ENCODE measurements at places on chromosomes 7 and 10.
A peak's percentile ranks its signal among the peaks of the same experiment; 100 is the strongest.

GRCh38 chr7:120996988-120997345, 8.5 kb downstream of the CPED1 start:
- no peak for DNase-seq

GRCh38 chr10:3025026-3025683, 42.2 kb upstream of the PFKP start:
- DNase-seq = no peak

DNA sequence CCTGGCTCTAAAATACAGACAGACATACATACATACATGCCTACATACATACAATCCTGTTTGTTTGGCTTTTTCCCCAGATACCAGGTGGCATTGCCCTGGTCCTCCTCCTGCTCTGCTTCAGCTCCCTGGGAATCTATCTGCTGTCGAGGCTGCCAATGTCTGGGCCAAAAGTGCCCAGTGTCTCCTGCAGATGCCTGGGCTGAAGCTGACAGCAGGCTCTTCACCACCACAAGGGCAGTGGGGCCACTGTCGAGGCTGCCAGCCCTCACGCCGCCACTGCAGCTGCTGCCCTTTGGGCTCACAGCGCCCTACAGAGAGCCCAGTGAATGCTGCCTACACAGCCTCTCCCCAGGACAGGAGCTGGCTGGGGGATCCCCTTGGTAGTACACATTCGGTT, 18.0 kb upstream of the STN1 start:
- no peak for DNase-seq

DNA sequence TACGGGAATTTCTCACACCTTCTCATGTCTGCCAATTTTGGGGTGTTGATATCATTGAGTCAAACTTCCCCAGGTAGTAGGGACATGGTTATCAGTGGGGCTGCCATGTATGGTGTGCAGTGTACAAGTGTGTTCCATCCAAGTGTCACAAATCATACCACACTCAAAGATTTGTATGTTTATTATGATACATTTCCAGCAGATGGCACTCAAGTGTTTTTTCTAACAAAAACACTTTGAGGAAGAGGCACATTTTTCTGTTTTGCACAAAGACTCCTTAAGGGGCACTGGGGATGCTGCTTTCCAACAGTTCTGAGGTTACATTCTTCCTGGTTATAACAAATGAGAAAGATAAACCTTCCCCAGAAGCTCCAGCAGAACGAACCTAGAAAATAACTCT, 414.5 kb downstream of the REEP3 start:
- no peak for DNase-seq

DNA sequence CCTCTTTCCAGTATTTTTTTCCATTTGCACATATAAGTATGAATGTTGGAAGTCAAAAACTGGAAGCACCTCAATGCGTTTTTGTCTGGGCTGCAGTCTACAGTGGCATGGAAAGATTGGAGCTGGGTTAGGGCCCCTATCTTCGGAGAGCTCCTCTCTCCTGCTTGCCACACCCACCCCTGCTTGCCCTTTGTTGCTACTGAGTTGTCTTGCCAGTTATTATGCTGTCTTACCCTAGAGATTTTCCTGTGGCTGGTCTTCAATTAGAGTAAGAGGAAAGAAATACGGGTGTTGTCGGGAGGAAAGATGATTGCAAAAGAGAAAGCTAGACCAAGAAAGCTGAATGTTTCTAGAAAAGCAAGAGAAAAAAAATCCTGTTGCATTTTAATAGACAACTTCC, 228.9 kb upstream of the CELF2 start:
- DNase-seq = no peak

- peak; percentile 52 for DNase-seq
Measured at GRCh38 chr10:33010132-33011037, 52.4 kb upstream of the ITGB1 start.

DNA sequence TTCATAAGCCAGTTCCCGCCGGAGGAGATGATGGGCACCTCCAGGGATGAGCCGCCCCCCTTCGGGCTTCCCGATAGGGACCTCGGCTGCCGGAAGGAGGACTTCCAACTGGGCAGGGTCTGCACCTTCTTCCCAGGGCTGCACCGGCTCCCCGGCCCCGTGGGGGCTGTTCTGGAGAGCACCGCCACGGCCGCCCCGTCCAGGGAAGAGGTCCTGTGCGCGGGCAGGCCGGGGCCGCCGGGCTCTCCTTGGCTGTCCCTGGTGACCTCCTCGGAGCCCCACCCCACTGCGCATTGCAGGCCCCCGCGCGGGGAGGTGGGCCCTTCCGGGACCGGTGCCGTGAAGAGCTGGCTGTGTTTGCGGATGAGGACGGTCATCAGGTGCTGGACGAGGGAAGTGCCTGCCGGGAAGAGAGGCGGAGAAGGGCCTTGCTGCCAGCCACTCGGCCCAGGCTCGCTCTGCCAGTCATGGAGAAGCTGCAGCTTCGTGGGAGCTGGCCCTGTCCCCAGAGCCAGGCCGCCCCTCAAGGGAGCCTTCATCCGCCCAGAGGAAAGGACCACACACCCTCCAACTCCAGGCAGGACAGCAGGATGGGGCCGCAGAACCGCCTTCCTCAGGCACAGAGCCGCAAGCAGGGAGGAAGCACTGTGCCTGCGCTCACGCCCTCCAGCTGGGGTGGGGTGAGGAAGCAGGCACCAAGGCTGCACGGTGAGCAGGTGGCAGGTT, 144.4 kb downstream of the MAPK8 start:
- DNase-seq = no peak

- DNase-seq = no peak
Measured at GRCh38 chr10:87868277-87868676, 4.9 kb downstream of the PTEN start.

DNA sequence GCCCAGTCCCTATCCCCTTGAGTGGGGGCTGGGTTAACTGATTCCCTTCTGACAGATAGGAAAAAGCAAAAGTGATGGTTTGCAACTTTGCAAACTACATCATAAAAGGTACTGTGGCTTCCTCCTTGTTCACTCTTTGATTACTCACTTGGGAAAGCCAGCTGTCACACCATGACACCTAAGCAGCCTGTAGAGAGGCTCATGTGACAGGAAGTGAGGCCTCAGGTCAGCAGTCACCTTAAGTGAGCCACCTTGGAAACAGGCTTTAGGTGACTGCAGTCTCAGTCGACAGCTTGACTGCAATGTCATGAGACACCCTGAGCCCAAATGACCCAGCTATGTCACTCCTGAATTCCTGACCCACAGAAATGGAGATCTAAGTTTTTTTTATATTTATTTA, 4.3 kb upstream of the CHCHD2 start:
- DNase-seq = no peak

DNA sequence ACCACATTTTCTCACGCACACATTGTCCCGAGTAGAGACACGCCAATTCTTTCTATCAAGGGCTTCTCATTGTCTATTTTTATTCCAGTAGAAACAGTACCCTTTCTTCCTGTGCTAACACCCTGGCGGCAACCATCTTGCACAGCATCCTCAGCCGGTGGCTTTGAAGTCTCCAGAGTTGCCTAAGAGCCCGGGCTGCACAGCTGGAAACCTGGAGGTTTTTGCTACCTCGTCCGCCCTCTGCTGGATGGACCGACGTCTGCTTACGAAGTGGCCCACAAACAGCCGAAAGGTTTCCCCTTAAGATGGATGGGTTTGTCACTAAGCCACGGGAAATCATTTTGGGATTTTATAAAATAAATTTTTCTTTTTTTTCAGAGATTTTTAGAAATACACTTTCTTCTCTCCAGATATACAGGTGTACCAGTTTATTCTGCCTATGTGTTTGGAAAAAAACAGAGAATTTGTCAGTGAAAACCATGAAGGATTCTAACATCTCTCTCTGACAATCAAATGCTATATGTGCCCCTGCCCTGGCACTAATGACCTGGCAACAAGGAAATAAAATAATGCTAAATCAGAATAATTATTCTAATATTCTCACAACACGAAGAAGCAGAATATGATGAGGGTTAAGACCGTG, 81.8 kb upstream of the FAM204A start:
- peak; percentile 19 for DNase-seq

- DNase-seq = no peak
Measured at GRCh38 chr7:151059367-151060112, at the start of gene SLC4A2. TSS of gene SLC4A2 (plus strand) at chr7:151059589. CDS start at chr7:151061988, 2,399 bp downstream.

- DNase-seq = no peak
Measured at GRCh38 chr10:95341716-95342130, 50.9 kb upstream of the PDLIM1 start.

DNA sequence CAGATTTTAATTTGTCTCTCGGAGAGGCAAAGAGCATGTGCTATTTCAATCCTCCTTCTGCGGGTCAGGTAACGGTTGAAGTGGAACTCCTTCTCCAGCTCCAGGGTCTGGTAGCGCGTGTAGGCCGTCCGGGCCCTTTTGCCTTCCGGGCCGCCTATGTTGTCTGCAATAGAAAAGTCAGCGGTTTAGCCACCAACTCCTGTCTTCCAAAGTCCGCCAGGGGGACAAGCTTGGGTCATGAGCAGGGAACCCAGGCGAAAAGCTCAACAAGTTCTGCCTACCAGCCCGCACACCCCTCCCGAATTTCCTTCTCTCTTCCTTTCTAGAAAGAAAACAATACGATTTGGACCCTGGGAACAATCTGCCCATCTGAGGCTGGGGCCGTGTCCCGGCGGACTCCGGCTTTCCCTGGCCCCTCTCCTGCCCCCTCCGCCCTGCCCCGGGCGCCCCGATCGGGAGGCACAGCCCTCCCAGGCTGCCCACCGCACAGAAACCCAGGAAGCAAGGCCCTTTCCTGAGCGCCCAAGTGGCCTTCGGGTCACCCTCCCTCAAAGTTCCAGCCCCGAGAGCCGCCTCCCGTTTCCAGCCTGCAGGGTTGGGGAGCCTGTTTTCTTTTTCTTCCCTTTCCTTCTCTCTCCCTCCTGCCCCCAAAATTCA, 1.4 kb downstream of the HOXA5 start:
- no peak for DNase-seq

DNA sequence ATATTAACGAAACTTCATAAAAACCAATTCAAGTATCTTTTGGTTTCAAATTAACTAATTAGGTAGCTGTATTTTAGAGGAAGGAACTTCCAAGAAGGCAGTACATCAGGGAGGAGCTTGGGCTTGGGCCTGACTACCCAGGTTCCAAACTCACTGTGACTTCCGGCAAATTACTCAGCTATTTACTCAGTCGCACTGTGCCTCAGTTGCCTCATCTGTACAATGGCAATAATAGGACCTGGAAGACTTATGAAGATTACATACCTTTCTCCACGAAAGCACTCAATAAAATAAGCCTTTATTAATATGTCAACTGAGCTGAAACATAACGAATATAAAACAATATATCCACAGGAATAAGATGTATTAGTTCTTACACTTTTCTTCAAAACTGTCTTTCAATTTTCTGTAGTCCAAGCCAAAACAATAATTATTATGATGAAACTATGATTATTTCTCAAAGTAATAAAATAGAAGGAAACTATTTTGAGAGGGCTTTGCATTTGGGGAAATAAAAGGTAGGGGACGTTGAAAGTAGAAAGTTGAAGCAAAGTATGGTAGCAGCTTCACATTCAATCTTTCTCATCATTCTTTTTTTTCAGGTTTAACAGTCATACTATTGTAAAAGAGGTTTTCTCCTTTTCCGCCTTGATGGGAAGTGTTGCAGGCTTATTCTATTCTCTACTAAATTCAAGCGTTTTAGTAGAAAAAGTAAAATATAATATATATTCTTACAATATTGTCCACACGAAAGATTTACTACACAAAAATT, 10.5 kb upstream of the EBLN1 start:
- DNase-seq = no peak

GRCh38 chr10:96642973-96643372, 56.2 kb upstream of the TM9SF3 start:
- DNase-seq = no peak

DNA sequence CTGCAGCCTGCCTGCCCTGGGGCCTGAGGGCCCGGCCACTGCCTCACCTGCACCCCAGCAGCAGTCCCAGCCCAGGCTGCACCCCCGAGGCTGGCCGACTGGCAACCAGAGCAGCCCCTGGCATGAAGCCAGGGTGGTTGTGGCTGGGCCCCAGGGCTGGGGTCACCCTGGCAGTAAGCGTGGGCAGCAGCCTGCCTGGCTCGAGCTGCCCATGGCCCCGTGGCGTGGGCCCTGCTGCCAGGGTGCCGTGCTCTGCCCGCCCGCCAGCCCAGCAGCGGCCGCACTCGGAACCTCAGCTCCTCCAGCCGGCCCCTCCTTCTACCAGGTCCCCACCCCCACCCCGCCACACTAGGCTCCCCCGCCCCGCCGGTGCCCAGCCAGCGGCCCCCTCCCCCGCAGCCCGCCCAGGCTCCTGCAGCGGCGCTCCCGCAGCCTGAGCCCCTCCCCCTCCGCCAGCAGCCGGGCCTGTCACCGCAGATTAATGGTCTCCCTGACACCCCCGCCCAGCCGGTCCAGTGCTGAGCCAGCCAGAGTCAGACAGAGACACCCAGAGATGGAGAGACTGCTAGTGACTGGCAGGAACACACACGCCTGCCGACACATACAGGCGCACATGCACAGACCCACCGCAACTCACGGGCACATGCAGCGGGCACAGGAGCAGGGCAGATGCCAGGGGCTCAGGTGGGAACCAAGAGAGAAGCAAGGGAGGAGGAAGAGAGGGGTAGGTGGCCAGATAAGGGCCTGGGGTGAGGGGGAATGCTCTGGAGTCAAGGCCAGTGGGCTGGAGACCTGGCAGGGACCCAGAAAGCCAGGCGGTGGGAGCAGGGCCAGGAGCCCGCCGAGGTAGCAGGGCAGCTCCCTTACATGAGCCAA, 22.4 kb downstream of the KCNH2 start:
- no peak for DNase-seq

GRCh38 chr7:38244516-38244915, 28.9 kb downstream of the TARP start:
- DNase-seq = no peak

DNA sequence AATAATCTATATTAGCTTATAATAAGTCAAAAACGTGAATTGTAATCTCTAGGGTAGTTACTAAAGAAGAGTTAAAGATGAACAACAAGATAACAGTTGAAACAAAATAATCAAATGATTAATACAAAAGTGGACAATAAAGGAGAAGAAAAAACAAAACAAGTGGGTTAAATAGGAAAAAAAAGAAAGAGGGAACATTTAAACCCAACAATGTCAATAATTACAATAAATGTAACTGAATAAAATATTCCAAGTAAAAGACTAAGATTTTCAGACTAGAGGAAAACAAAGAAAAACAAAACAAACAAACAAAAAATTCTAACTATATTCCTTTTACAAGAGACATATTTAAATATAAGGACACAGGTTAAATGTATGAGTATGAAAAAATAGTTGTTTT, 38.0 kb upstream of the ZEB1 start:
- no peak for DNase-seq

DNA sequence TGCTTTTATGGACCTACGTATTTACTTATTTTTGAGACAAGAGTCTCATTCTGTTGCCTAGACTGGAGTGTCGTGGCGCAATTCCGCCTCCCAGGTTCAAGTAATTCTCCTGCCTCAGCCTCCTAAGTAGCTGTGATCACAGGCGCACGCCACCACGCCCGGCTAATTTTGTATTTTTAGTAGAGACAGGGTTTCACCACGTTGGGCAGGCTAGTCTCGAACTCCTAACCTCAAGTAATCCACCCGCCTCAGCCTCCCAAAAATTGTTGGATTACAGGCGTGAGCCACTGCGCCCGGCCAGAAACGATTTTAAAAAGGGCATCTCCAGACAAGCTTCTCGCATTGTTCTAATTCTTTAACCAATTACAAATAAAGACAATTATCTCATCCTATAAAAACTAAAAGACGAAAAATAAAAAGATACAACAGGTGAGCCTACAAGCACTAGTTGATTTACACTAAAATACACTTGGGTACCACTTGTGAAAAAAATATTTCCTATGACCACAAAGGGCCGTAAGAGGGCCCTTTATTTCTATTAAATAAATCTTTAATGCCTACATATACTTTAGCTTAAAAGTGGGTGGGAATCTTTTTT, 2.4 kb downstream of the TRA2A start:
- DNase-seq = no peak

- DNase-seq = no peak
Measured at GRCh38 chr7:2962865-2963264, 80.8 kb downstream of the CARD11 start.

All from HS-27A (cell line).